Activated T-cell treated with anti-CD3 and anti-CD28 coated beads, Interleukin-2, amount 50 U/mL, for 72 hours (primary cell): ENCODE measurements at places on chromosomes 13 and 19.
A peak's percentile ranks its signal among the peaks of the same experiment; 100 is the strongest.

- DNase-seq, result no peak
These were observed 54.5 kb upstream of the GPI start for GRCh38 chr19:34310494-34310981.

DNA sequence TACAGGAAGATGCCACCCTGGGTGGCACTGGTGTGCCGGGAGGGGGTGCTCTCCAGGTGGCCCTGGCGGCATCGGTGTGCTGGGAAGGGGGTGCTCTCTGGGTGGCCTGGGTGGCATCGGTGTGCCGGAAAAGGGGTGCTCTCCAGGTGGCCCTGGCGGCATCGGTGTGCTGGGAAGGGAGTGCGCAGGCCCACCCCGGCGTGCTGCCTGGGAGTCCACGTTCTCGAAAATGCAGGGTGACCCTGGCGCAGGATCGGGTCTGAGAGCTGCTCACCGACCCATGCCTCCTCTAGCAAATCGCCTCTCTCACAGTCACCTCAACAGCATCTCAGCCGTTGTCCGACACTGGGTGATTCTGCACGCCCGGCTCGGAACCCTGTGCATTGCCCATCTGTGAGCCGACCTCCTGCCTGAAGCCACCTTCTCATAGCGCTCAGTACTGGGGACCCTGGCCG lies 36.4 kb downstream of the RASA3 start:
- DNase-seq, result no peak

- DNase-seq, result no peak
These were observed 13.9 kb downstream of the TSKS start for GRCh38 chr19:49749055-49749716.

DNA sequence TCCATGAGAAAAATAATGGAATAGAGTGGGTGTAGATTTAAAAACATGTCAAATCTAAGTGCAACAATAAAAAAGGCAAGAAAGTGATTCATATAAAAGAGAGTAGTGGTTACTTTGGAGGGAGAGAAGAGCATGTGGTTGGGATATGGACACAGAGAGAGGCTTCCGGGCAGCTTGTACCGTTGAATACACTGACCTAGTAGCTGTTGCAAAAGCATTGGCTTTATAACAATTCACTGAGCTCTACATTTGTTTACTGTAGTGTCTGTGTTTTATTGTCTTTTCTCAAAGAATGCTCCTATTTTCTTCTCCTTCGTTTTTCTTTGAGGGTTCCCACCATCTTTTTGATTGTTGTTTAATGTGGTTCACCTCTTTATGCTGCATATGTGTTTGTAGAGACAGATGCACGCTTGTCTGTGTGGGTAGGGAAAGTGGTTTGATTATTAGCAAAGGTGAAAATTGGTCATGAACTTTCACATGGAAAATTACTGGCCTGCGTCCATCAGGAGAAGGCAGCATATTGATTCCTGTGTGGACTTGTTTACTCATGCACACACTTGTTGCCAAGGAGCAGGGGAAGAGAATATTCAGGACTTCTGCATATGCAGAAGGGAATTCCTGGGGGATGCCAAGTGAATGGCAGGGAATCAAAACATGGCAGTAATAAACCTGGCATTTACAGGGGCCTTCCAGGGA lies 29.9 kb upstream of the IRS2 start:
- no peak for DNase-seq

DNA sequence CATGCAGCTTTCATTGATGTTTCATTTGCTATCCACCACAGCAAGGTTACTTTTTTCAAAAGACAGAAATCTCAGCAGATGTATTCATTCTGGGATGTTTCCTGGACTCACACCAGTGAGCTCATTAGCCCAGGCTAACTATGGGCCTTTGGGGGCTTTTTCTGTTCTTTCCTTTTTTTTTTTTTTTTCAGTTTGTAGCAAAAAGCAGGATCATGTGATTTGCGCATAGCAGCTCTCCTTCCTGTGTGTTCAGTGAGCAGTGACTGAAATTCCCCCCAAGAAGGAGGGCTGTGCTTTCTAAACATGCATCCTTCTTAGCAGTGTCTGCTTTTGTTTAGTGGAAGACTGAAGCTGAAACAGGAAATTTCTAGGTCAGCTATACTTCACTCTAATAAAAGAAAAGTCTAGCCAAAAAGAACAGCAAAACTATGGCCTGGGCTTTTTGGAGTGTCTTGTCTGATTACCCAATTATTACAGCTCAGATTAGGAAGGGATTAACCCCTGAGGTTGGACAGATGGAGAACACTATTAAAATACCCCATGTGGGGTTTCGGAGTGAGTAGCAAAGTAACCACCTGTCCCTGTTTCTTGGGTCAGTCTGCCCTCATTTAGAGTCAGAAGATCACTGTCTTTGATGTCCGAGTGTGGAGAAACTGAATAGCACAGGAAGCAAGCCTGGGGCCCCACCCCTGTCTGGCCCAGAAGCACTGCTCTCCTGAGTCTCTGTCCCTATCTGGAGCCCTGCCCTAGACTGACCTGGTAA lies 8.9 kb upstream of the AMER2 start:
- DNase-seq, result no peak

GRCh38 chr13:75932636-75933035 lies 296.5 kb downstream of the LMO7 start:
- no peak for DNase-seq

GRCh38 chr19:49559928-49560327 lies 20.4 kb downstream of the NOSIP start:
- peak; percentile 34 for DNase-seq

DNA sequence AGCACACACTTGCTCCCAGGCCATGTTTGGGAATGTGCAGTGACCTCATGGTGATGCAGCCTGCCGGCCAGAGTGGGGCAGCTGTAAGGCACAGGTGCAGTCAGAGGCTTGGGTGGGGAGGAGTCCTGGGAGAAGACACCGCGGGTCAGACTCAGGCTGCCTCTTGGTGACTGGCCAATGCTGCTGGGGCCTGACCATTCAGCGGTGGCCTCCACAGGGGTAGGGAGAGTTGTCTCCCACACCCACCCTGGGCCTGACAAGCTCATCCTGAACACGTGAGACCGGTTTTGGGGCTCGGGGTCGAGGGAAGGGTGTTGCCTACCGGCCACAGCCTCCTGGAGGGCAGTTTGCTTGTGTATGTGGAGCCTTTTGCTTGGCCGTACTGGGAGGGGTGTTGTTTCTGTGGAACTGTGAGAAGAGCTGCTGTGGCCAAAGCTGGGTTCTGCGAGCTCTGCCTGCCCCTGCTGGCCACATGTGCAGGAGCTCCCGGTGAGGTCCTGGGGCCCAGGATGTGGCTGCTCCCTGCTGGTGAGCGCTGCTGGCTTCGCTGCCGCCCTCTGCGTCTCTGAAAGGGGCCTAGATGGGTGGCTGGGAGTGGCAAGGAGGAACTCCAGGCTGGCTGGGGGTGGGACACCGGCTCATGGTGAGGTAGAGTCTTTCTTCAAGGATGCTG lies 22.1 kb downstream of the UPF1 start:
- DNase-seq, result no peak

DNA sequence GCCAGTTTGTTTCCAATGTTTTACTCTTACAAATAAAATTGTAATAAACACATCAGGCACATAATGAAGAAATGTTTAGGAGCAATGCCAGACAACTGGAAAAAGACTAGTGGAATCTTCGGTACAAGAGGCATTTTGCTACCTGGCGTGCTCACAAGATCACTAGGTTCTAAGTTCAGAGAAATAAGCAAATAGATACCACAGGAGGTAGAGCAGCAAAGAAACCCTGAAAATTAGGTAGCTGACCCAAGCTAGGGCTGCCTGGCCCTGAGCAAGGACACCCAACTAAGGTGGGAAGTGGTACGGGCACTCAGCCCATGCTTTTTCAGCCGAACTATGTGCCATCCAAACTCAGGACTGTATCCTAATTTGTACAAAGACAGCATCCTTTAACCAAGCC lies 32.2 kb upstream of the TPP2 start:
- no peak for DNase-seq

DNA sequence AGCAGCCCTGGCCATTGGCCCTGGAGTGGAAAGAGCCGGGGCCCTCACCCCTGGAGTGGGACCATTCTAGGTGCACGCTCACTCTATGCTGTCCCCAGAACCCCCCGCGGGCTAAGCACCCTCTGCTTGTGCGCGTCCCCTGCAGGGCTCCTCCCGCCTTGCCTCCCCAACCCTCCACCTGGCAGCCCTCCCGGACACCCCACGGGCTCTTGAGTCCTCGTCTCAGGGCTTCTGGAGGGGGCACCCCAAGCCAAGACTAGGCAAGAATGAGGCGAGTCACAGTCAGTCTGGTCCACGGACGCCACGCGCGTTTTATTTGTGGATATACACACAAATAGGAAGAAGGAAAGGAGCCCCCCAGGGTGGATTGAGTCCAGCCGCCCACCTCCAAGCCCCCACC lies 7.0 kb upstream of the TMEM161A start:
- no peak for DNase-seq

- DNase-seq, result no peak
These were observed 7.9 kb downstream of the VASP start for GRCh38 chr19:45515081-45515624.

DNA sequence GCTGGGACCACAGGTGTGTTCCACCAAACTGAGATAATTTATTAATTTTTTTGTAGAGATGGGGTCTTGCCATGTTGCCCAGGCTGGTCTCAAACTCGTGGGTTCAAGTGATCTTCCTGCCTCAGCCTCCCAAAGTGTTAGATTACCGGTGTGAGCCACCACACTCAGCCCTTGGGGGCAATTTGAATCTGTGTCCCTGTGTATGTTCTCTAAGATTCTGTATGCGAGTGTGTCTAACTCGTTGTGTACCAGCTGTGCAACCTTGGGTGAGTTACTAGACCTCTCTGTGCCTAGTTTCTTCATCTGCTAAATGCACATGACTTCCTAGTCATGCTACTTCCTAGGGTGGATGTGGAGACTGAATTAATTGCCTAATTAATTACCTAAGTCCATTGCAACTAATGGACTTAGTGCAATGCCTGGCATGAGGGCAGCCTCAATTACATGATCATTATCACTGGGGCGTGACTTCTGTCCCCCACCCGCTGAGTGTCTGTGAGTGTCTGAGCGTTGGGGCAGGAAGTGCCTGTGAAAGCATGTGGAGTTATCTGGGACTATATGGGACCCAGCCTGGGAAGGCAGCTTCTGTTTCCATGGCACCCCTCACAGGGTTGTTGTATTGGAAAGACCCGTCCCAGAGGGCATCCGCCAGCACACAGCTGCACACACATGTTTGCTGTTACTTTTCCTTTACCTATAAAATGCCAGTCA lies 1.8 kb upstream of the NCCRP1 start:
- no peak for DNase-seq

DNA sequence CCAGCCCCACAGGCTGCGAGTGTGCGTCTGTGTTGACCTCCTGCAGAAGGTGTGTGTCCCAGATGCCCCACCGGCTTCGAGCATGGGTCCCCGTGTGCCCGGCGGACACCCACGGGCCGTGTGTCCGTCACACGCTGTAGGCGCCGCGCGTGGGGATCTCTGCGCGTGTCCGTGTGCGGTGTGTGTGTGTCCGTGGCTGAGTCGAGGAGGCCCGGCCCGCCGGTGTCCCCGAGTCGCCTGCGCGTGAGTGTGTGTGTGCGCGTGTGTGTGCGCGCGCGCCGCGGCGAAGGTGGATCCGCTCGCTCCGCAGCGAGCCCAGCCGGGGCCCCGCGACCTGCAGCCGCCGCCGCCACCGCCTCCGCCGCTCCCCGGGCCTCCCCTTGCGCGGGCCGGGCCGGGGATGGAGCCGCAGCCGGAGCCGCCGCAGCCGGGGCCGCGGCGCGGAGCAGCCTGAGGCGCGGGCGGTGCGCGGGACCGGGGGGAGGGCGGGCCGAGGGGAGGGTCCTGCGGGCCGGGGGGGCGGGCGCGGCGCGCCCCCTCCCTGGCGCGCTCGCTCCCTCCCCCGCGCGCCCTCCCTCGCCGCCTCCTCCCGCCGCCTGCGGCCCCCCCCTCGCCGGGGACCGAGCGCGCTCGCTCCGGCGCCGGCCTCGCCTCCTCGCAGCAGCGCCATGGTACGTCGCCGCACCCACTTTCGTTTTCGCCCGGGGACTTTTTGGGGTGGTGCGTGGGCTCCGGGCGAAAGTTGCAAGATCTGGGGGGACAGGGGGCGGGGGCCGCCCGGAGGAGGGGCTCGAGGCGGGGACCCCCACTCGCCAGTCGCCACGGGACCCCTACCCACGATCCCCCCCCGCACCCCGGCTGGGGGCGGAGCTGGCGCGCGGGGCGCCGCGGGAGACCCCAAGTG lies 7.1 kb upstream of the NFIC start:
- peak; percentile 66 for DNase-seq

DNA sequence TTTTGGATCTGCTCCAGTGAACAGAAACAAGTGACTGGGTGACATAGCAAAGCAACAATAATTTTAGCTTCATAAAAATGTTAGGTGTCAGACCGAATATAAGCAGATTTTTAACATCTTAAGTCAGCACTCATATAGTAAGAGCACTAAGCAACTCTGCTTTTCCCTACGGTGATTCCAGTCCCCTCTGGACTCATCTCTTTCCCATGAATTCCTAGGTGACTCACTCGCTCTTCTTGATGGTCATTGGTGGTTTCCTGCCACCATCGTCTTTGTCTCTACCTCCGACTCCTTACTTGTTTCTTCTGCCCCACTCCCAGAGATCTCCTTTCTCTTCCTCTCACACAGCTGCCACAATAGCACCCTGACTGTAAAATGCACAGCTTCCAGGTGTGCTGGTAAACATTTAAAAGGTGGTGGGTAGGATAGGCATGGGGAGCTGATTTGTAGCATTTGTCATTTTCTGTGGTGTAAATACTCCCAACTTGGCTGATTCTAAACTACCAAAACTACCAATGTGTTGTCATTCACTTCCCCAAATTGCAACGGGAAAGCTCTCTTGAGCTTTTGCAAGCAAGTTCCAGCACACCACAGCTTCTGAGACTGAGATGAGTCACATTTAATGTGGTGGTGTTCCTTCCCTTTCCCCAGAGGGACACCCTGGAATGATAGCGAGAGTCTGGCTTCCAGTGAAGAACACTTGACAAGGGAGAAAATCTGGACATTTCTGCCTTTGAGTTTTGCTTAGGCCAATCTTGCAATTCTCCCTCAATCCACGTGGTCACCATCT lies 42.8 kb upstream of the CLDN10 start:
- no peak for DNase-seq

DNA sequence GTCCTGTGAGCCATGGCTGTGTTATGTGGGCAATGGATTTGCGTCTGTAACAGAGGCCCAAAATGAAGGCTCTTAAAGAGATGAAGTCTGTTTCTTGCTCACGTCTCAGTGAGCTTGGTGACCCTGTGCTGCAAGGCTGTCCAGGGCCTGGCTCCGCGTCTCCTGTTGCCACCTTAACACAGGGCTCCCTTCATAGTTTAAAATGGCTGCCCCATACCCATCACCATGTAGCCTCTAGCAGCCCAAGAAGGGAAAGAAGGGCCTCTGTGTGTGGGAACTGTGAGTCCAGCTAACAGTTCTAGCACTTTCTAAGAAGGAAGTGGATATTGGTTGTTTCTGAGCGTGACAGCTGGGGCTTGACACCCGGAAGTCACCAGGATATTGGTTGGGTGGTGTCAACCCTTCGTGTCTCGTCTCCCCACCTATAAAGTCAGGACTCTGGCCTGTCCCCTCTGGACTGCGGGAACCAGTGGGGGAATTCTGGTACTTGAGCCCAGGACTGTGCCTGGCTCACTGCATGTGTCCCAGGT lies 20.9 kb downstream of the TMED1 start:
- DNase-seq, result no peak

GRCh38 chr13:73952648-73953047 lies 181.6 kb downstream of the KLF12 start:
- no peak for DNase-seq

- no peak for DNase-seq
These were observed 4.6 kb upstream of the BST2 start for GRCh38 chr19:17409990-17410389.
